ENCODE measurements at places on chromosomes 5 and 9.

DNA sequence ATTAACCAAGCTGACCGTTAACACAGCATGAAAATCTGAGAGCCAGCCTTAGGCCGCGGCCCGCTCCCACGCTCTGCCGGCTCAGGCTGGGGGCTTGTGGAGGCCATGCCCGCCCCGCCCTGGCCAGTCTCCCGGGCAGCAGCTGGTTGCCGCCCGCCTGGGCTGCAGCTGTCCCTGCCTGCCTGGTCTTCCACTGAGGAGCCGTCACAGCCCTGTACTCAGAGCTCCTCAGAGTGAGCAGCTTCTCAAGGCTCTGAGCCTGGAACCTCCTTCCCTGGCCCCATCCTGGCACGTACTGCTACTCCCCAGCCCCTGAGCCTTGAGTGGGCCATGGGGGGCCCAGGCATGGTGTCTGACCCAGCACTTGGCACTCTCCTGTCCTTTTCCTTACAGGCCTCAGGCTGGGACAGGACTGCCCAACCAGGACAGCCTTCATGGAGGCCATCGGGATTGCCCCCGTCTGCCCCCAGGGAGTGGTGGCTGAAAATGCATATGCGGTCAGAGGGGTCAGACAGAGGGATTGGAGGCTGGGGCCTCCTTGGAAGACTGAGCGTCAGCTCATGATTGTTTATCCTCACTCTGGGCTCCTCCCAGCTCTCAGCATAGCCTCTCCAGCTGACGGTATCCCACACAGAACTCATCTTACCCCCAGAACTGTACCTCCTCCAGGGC is 11.9 kb downstream of the FGFR4 start:
- DNase-seq, result no peak

DNA sequence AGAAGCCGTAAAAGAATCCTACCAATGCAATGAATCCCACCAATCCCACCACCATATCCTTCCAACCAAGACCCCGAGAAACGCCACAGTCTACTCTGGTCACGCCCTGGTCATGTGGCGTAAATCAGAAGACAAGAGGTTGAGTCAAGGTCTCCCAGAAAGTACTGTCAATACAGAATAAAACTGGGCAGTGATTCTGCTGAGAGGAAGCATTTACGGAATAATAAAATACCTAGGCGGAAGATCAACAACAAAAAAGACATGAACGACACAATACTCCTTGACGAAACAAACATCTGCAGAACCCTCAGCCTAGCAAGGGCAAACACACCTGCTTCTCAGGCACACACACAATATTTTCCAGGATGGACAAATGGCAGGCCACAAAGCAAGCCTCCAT is 62.8 kb downstream of the GOLM1 start:
- no peak for DNase-seq

- DNase-seq, result no peak
These were observed 206.8 kb downstream of the TLE4 start for GRCh38 chr9:79778581-79778980.

GRCh38 chr5:77129391-77129990 is 42.4 kb upstream of the ZBED3 start:
- no peak for DNase-seq

- no peak for DNase-seq
These were observed 410.2 kb downstream of the PSAT1 start for GRCh38 chr9:78707080-78707479.

All from foreskin melanocyte (primary cell).